Large intestine (tissue), 12 donors: ENCODE measurements at places on chromosomes 1 and 21. TPM values are rescaled to one million over a fixed set of nuclear protein-coding genes. Genes with fewer than 3 reads are reported as not detected.

GOLT1A gene
- polyA plus RNA-seq = 113 TPM

RGS1 gene
- polyA plus RNA-seq = 75.0 TPM

SLC9C2 gene
- polyA plus RNA-seq = 0.06 TPM

FCAMR gene
- 5.3 TPM for polyA plus RNA-seq

- DNase-seq = no peak
Observed at GRCh38 chr1:181341026-181341632, 142.2 kb upstream of the CACNA1E start.
